ENCODE measurements at places on chromosomes 2 and 18. TPM values are rescaled to one million over a fixed set of nuclear protein-coding genes. Genes with fewer than 3 reads are reported as not detected.

Gene ELOA2
- not detected for total RNA-seq

Gene ANO7
- total RNA-seq = 0.63 TPM

Gene GALNT5
- under 0.01 TPM for total RNA-seq

Gene SLC14A1
- 0.94 TPM for total RNA-seq

Gene MAL
- not detected for total RNA-seq

Gene AGXT
- not detected for total RNA-seq

Gene ST8SIA5
- 31.9 TPM for total RNA-seq

Gene NCKAP1
- total RNA-seq = 259 TPM

Gene SERPINB10
- total RNA-seq = not detected

Gene COL5A2
- total RNA-seq = 10.3 TPM

Gene DNAJC5G
- not detected for total RNA-seq

Gene FAM136A
- 26.9 TPM for total RNA-seq

Gene SKOR2
- not detected for total RNA-seq

Gene UBE2F
- 30.4 TPM for total RNA-seq

Gene VSNL1
- 19.7 TPM for total RNA-seq

Gene DYSF
- total RNA-seq = 1.6 TPM

Gene ROCK1
- 105 TPM for total RNA-seq

Gene SALL3
- 17.2 TPM for total RNA-seq

Gene TUBB8B
- total RNA-seq = not detected

Gene IL18RAP
- total RNA-seq = not detected

Gene NCKAP5
- total RNA-seq = 19.7 TPM

Gene GULP1
- total RNA-seq = 54.1 TPM

Gene AQP12A
- not detected for total RNA-seq

Gene TWSG1
- total RNA-seq = 18.8 TPM

Gene ITGA6
- total RNA-seq = 33.5 TPM

Gene ALKAL2
- not detected for total RNA-seq

Gene MERTK
- 5.9 TPM for total RNA-seq

Gene RTTN
- 90.8 TPM for total RNA-seq

Gene CNTNAP5
- total RNA-seq = 65.1 TPM

Gene APLF
- total RNA-seq = 7.2 TPM

Gene CHAC2
- total RNA-seq = 3.8 TPM

Gene EFEMP1
- total RNA-seq = 0.94 TPM

Gene C2orf78
- not detected for total RNA-seq

Gene LHCGR
- total RNA-seq = not detected

Gene LRRC30
- total RNA-seq = not detected

Gene PCARE
- total RNA-seq = not detected

Gene TMEM182
- 4.1 TPM for total RNA-seq

Gene GKN1
- total RNA-seq = not detected

Measured in parietal lobe (tissue), 2 donors.